ENCODE measurements at places on chromosomes 7 and 10.
A peak's percentile ranks its signal among the peaks of the same experiment; 100 is the strongest.

DNA sequence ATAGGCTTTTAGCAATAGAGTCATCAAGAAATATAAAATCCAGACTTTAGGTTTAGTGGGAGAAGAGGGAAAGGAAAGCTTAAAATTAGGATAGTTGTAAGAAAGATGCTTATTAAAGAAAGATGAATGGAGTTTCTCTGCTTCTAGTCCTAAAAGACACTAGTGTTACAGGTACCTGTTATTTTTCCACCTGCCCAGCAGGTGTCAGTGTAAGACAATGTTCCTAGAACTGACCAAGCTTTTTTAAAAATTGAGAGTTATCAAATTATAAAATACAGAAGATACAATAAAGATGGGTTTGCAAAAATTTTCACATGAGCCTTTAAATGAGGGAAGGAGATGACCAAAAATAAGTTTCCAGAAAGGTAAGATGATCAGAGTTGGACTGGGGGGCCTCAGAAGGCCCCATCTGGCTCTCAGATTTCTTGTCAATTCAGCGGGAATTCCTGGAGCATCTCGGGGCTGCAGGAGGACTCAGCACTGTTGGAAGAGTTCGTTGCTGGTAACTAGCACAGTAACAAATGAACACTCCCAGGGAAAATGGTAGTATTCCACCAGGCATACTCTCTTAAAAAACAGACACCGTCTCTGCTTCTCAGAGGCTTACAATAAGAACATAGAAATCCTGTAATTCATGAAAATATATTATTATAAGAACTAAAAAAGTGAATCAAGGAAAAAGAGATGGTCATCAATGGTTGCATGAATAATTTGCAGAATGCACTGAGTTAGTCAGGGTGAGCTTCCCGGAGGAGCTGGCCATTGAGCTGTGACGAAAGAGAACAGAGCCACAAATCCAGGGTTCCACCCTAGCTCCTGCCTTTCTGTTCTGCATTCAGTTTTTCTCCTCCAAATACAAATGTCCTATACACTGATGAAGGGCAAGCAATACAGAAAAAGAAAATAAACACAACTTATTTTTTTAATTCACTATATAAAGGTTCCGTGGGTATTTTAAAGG is 71.8 kb upstream of the PIK3CG start:
- DNase-seq: no peak

- DNase-seq: no peak
Measured at GRCh38 chr10:31942892-31943291, 14.3 kb upstream of the ARHGAP12 start.

- no peak for DNase-seq
Measured at GRCh38 chr7:27603813-27604212, 58.9 kb downstream of the HIBADH start.

DNA sequence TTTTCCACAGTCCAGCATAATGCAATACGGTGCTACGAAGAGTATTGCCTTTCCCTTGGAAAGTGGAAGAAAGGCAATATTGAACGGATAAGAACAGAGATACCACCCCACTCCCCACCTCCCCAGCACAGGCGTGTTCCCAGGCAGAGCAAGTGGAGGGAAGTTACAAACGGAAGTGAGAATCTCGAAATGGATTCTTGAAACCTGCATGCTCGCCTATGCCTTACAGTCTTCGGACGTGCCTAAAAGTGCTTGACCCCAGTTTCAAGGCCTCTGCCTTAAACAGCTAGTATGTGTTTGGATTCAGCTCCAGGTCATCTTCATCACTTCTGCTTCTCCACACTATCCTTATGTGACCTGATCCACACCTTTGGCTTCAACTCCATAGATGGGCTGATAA is 35.0 kb upstream of the USP6NL start:
- DNase-seq: no peak

DNA sequence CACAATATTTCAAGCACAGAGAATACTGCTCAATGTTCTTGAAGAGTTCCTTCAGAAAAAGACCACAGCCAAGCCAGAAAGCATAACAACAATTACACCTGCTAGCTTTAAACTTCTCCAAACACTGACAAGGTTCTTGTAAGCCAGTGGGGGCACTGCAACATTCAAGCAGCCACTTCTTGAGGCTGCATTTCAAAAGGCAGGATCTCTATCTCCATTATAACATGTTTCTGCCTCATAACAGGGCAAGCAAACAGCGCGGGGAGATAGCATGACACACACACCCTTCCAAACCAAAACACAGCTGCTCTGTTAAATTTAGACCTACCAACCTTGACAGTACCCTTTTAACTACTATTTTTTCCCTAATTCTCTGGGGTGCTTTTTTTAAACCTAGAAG is 30.8 kb downstream of the CHCHD3 start:
- DNase-seq: no peak

- DNase-seq: no peak
Measured at GRCh38 chr10:8481718-8482504, 427.4 kb downstream of the GATA3 start.

- DNase-seq: no peak
Measured at GRCh38 chr10:90424730-90425129, 433.1 kb downstream of the HTR7 start.

DNA sequence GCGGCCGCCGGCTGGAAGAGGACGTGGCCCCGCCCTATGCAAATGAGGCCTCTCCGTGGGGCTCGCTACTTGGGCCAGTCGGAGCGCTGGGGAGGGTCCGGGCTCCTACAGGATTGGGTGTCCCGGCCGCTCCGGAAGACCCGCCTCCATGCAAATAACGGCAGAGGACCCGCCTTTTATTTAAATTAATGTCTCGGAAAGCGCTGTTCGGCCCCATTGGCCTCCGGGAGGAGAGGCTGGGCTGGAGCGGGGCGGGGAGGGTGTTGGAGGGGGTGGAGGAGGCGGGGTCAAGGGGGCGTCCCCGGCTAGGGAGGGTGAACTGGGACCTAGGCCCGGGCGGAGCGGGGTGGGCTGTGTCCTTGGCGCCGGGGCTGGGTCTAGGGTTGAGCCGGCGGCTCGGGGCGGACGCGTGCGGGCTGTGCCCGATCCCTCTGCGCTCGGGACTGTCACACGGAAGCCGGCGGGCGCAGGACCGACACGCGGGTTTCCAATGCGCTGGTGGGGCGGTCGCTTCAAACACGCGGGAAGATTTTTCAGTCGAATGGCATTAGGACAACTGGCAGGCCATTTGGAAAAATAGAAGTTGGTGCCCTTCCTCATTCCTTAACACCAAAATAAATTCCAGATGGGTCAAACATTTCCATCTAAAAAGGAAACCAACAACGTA is 344 bp upstream of the POLM start:
- DNase-seq: peak; percentile 98

- peak; percentile 42 for DNase-seq
Measured at GRCh38 chr7:98420966-98421612, 20.2 kb upstream of the BAIAP2L1 start.

GRCh38 chr10:95261926-95262325 is 28.9 kb downstream of the PDLIM1 start:
- no peak for DNase-seq

DNA sequence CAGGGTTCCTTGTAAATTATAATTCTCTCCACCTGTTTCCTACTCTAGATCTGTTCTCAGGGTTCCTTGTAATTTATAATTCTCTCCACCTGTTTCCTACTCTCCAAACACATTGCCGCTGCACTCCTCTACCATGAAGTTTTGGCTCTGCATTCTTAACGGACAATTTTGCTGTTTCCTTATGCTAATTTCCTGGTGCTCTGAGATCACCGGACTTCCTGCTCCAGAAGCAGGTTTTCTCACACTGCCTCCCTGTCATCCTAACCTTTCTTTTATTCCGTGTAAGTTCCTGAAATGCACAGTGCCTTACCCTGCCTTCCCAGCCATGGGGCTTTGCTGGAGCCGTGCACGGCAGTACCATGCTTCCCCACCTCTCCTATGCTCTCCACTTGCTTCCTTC is 256.8 kb downstream of the PLXNA4 start:
- no peak for DNase-seq

- no peak for DNase-seq
Measured at GRCh38 chr7:113731571-113731970, 187.2 kb downstream of the PPP1R3A start.
